Naive B cell (primary cell): ENCODE measurements at places on chromosomes 1 and 21.

DNA sequence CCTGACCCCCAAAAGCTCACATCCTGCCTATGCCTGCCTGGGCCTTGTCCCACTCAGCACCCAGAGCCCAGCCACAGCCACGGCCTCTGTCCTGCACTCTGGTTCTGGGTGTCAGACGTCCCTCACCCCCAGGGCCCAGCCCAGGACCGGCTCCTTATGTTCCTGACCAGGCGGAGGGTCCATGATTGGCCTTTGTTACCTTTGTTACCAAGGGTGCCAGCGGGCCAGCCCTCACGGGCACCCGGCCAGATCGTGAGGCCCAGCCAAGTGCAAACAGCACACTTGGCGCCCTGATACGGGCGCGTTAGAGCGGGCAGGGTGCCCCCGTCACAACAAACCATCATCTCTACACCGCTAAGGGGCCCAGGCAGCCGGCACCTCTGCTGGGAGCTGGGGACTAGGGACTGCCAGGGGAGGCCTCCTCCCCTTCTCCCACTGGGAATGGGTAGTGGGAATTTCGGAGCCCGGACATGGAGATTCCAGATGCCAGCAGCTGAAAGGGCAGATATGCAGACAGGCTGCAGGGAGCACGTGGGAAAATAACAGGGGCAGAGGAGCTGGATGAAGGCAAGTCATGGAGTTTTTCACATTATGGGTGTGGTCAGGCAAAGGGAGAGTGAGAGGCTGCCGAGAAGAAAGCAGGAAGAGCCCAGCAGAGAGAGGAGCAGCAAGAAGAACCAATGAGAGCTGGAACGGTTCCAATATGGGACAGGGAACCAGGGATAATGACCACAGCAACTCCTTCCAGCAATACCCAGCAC lies 22.1 kb downstream of the HSPG2 start:
- no peak for DNase-seq

GRCh38 chr1:165449131-165449530 lies 4.2 kb upstream of the RXRG start:
- DNase-seq, result no peak

- no peak for DNase-seq
Measured at GRCh38 chr1:217193151-217193550, 437.7 kb downstream of the GPATCH2 start.

- no peak for DNase-seq
Measured at GRCh38 chr1:155608888-155609225, 1.2 kb upstream of the MSTO1 start.

DNA sequence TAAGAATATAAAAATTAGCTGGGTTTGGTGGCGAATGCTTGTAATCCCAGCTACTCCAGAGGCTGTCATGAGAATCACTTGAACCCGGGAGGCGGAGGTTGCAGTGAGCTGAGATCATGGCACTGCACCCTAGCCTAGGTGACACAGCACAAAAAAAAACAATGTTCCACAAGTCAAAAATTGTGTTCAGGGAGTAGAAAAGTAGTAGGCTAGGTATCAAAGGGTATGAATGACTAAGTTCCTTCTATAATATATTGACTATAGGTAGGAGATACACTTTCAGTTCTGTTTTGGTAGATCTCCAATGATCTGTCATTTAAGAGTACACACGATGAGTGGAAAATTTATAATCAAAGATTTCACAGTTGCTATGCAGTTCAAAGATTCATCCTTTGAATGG lies 16.7 kb downstream of the USP48 start:
- DNase-seq, result no peak

DNA sequence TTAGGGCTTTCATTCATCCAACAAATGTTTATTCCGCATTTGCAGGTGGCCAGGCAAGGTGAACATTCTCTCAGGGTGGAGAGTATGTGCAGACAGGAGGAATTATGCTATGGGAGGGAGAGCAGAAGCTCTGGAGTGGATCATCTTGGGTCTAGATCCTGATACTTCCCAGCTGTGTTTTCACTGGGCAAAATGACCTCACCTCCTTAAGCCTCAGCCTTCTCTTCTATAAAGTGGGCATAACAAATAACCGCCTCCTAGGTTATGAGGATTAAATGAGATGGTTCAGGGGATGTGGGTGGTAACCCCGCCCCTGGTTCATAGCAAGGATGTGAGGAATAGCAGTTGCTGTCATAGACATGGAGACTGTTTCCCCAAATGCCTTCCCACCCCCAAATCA lies 1.7 kb upstream of the TMEM51 start:
- DNase-seq, result no peak

DNA sequence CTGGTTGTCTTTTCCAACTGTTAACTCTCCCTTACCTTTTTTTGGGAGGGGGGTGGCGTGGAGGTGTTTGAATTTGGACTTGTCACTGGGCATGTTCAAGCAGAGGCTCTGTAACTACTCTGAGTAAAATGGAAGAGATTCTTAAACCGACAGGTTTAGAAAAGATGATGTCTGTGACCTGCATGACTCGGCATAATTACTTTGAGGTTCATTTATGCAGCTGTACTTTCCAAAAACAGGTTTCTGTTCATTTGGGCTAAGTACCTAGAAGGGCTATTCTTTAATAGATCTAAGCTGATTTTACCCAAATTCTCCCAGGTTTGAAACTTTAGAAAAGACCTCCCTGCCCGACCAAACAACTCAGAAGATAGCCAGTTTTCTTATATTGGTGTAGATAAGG lies 80.3 kb downstream of the SLC35A3 start:
- no peak for DNase-seq

- DNase-seq, result peak; percentile 6
Measured at GRCh38 chr1:246681900-246682895, 42.0 kb upstream of the SCCPDH start.

DNA sequence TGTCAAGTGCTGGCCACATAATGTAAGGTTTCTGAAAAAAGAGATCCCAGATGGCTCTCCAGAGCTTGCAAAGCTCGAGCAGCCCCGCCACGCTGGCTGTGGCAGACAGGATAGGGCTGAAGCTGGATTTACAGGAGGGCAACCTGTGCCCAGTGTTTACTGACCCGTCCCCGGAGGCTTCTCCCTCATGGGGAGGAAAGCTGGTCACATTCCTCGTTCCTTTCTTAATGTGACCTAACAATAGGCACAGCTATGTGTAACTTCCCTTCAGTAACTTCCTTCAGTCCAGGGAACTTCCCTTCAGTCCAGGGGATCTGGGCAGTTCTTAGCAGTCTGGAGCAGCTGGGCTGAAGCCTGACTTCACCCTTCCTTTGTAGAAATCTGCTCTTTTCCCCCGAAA lies 7.7 kb downstream of the SLFNL1 start:
- DNase-seq, result no peak

DNA sequence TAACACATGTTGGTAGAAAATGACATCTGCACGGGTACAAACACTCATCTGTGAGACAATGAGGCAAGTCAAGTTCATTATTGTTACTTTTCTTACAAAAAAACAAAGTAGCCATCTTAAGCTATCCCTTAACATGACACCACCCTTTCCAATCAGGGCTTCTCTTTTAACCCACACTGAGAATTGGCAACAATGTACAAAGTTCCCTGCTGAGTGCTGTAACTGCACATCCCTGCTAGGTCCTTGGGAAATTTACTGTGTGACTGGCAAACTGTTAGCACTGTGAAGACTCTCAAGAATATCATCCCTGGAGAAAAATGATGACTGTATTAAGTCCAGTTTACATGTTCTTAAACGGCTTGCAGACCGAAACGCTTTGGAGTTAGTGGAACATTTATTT lies 185.8 kb upstream of the PLD5 start:
- no peak for DNase-seq

- DNase-seq, result no peak
Measured at GRCh38 chr21:35585155-35585554, 475.2 kb downstream of the SETD4 start.

GRCh38 chr1:30250338-30250983 lies 472.9 kb downstream of the MATN1 start:
- DNase-seq, result no peak

DNA sequence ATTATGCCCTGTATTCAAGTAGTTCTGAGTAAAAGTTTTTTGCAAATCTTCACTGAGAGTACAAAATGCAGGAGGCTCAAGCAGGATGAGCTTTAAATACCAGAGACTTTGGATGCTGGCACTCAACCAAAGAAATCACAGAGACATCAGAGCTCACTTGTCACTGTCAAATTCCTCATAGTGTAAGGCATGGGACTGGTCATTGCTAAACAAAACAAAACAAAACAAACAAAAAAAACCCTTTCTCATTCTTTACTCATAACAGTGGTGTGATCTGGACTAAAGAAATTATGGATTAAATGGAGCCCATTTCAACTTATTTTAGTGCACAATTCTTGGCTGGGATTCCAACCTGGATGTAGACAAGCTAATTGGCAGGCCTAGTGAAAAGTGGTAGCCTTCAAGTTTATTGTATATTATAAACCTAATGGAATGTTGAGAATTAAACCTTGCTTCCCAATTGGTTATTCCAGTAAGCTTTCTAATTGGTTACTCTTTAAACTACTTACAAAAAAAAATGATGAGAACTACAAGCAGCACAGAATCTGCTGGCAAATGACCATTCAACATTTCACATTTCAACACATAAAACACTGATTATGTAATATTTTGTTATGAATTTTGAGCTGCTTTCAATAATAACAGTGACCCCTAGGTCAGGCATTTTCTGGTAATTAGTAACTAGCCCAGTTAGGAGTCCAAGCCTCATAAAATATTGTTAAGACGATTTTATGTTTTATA lies 30.6 kb upstream of the NEK7 start:
- DNase-seq, result no peak

DNA sequence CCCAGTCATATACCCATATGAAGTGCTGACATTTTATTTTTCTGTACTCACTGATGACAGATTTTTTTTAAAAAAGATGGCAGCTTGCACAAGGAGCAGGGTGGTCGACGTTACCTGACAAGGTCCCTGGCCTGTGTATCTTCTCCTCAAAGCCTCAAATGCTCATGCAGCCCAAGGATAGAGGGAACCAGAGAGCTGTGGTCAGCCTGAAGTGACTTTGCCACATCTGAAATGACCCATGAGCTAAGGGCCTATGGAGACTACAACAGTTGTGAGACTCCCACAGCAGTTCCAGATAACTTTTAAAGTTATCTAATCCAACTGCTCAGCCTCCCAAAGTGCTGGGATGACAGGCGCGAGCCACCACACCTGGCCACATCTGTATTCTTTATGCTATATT lies 131.1 kb downstream of the GLUL start:
- DNase-seq, result no peak

GRCh38 chr1:53826367-53826766 lies 11.7 kb downstream of the NDC1 start:
- no peak for DNase-seq

- DNase-seq, result no peak
Measured at GRCh38 chr1:40708750-40709099, 17.2 kb downstream of the NFYC start.

DNA sequence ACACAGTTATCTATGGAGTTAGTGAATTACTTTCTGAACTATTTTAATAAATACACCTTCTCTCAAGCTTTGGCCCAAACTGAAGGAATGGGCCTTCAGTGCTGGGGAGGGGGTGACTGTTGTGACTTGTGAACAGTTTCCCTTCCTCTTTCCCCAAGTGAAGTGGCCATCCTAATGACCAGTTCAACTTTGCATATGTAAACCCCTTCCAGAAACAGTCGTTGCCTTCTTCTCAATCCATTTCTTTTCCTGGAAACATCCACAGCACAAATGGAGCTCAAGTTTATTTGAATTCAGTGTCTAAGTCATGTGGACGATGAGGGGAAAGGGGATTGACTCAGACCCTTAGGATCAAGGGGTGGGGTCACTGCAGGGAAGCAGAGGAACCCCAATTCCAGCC lies 1.3 kb upstream of the INPP5B start:
- no peak for DNase-seq

DNA sequence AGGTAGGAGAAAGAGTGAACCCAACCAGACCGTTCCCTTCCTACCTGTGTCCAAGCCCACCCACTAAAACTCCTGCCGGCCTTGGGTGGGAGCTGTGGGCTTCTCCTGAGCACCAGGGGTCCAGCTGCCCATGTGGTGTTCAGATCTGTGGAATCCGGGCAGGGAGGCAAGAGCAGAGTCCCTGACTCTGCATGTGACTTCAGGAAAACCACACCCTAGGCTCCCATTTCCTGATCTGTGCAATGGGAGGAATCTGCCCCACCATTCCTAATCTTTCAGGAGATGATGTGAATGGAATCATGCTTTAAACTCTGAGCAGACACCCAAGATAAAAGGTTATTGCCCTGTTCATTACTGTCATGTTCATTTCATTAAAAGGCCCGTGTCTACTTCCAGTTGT lies 27.6 kb downstream of the EIF2D start:
- DNase-seq, result no peak

GRCh38 chr1:53642607-53643006 lies 96.4 kb downstream of the GLIS1 start:
- DNase-seq, result no peak

- DNase-seq, result no peak
Measured at GRCh38 chr1:1756661-1757421, 21.4 kb downstream of the NADK start.

DNA sequence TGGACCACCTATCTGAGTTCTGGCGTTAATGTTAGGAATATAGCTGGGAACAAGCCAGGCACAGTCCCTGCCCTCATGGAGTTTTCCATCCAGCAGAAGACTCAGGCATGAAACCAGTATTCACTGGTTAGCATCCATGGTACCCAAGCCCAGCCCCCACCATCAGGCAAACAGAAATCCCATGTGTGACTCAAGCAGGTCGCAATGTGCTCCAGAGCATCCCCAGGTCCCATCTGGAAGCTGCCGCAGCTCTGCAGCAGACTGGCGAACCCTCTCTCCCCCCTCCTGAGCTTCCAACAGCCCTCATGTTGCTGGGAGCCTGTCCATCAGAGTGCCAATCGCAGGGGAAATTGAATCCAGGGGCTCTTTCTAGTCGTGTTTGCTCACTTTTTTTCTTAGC lies 174.2 kb downstream of the RRAGC start:
- no peak for DNase-seq

GRCh38 chr1:9251501-9251900 lies 16.9 kb downstream of the H6PD start:
- DNase-seq, result no peak

DNA sequence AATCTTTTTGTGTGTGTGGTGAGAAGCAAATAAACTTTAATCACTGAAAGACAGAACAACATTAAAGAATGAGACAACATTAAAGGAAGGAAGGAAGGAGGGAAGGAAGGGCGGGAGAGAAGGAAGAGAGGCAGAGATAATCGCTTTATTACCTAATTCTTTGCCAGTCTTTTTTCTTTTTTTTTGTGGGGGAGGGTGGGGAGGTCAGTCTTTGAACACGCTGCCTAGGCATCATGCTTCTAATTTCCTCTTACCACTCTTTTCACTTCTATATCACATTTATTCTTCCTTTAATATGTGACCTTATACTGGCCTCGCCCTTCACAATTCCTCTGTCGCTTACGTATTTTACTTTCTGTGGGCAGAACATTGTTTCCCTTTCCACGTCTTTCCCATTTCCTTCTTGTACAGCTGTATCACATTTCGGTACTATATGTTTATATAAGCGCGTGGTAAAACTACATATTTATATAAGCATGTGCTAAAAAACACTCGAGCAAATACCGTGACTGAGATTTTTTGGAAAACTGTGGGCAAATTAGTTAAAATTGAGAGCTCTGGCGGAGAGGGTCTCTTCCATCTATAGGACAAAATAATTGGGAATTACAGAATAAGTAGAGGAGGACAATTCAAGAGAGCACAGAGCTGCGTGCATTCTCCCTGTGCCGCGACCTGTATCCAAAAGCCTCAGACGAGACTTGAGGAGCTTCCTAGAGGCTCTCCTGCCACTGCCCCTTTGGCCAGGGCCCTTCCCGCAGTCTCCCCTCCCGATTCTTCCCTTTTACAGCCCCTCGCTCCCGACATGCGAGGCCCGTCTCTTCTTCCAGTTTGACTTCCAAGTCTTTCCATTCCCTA lies 823 bp upstream of the PRKAA2 start:
- no peak for DNase-seq
